MV-4-11 (cell line): ENCODE measurements at places on chromosomes 5 and 9.
A peak's percentile ranks its signal among the peaks of the same experiment; 100 is the strongest.

DNA sequence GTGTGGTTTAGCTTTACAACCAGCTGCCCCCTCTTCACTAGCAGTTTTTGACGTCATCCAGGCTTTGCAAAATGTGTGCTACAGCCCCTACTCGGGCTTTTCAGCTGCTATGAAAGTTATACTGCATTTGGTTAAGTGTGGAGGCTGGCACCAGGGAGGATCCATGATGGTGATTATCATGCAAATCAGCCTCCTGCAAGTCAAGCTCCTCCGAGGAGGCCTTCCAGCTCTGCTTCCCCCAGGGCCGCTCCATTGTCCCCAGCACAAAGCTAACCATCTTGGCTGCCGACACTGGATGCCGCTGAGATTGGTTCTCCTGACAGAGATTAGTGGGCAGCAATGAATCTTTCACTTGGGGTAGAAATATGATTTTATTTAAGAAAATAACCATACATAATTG is 159.6 kb downstream of the NR2F1-AS1 start:
- no peak for DNase-seq

DNA sequence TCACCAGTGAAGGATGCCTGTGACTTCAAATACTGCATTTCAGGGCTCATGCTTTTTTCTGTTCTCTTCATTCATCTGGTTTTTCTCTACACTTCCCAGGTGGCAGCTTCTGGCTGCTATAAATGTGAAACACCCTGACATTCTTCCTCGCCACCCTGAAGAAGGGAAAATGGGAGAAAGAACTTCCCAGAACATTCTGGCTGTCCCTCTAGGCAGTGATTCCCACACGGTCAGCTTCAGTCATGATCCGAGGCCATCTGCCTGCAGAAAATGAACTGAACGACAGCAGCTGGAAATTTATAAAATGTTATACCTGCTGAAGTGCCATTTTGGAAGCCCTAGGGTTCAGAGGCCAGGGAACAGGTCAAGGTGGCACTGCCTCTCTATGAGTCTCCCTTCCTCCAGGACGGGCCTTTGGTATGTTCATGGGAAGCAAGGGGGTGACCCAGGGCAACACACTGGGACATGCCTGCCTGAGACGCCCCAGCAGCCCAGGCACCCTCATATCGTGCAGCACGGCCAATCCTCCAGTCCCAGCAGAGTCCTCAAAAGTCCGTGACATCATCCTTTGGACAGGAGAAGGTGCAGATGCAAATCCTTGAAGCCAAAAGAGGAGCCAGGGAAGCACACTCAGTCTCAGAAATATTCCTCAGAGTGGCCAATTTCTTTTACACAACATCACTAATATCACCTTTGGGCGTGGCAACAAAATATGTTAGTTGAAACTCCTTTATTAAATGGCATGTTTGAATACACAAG is 107.1 kb downstream of the SEMA5A start:
- no peak for DNase-seq

GRCh38 chr5:149671544-149671943 is 58.6 kb upstream of the PPARGC1B start:
- DNase-seq, result no peak

- DNase-seq, result no peak
These were observed 93.3 kb downstream of the TLE1 start for GRCh38 chr9:81595887-81596543.

DNA sequence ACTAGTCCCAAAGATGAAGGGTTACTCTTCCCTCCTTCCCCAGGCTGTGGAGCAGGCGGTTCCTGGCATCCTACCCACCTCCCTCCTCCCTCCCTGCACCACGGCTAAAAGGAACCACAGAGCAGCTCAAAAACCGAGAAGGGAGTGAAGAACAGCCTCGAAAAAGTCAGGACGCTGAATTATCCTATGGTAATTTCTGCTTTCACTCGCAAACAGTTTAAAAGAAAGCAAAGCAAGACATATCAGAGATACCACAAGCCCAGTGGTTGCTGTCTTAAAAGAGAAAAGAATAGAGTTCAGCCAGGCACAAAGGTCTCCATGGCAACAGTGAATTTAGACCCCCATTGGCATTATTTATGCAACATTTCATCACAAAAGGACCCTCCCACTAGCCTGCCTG is 315.4 kb downstream of the CTNND2 start:
- no peak for DNase-seq

GRCh38 chr9:123757547-123757946 is 172.4 kb downstream of the DENND1A start:
- no peak for DNase-seq

DNA sequence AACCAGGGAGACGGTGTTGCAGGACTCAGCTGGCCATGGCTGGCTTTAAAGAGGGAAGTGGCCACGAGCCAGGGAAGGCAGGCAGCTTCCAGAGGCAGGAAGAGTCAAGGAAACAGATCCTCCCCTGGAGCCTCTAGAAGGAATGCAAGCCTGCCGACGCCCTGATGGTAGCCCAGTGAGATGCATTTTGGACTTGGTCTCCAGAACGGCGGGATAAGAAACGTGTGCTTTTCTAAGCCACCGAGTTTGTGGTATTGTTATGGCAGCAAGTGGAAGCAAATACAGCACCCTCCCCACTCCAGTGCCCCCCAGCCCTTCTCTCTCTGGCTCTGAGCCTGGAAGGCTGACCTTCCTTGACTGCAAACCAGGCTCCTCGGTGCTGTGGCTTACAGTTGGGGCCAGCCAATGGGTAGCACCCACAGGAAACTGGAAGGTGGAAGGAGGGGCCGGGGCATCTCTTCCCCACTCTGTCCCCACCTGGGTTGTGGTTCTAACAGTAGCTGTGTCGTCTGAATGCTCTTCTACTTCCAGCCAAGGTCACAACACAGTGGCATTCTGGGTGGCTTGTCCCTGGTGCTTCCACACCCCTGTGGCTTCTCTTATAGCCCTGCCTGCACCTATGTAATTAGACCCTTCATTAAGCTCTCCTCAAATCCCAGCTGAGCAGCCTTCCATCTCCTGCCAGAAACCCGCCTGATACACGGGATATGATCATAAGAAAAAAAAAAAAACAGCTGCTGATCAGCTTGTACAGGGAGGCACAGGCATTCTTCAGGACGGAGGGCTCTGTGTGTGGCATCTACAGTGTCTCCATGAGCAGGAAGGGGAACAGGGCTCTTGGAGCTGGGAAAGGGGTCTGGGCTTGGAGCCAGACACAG is 29.9 kb upstream of the UNC5A start:
- peak; percentile 8 for DNase-seq

GRCh38 chr5:149113669-149114068 is 27.6 kb upstream of the ABLIM3 start:
- DNase-seq, result peak; percentile 1

DNA sequence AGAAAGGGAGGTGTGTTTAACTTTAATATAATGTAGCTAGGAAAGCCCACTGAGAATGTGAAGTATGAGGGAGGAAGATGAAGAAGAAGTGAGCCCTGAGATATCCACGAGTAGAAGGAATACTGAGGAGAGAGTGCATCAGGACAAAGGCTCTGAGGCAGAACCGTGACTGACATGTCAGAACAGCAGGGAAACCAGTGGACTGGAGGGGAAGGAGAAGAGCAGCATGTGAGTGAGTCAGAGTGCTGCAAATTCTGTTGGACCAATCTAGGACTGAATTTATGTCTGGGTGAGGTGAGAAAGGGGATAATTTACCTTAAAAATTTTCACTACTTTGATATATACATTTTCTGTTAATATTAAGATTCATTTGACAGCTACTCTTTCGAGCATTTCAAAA is 110.3 kb downstream of the ST8SIA4 start:
- no peak for DNase-seq

- peak; percentile 71 for DNase-seq
These were observed 17.5 kb upstream of the SHB start for GRCh38 chr9:38086496-38086895.

- peak; percentile 87 for DNase-seq
These were observed 20.5 kb downstream of the ERAP2 start for GRCh38 chr5:96896806-96897205.

DNA sequence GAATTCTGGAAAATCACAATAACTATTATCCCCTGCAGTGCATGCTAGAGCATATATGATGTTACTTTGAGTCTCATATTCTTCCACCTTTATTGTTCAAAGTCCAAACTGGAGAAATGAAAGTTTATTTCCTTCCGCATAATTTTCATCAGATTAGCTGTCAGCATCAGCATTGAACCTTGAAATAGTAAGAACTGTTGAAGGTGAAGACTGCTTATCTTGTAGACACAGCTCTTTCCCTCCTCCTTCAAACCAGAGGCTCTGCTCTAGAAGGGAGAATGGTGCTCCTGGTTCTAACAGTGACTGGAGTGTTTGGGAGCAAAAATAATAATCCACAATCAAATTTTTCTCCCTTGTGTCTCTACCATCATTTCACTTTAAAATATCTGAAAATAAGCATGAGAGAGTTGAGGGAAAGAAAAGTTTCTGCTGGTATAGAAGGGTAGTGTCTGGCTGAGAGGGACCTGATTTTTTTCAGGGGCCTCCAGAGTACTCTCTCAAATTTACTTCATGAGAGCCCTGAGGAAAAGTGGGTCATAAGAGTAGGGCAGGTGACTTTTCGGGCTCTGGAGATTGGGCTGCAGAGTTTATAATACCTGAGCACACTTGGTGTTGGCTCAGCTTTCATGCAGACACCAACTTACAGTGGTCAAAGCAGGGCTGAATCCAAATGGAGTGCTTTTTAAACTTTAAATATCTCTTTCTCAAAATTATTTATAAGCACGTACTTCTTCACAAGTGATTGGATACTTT is 170.4 kb downstream of the ZDHHC21 start:
- no peak for DNase-seq
